Cortex of kidney (tissue), 1 donor: ENCODE measurements at places on chromosomes 6 and 20.

DNA sequence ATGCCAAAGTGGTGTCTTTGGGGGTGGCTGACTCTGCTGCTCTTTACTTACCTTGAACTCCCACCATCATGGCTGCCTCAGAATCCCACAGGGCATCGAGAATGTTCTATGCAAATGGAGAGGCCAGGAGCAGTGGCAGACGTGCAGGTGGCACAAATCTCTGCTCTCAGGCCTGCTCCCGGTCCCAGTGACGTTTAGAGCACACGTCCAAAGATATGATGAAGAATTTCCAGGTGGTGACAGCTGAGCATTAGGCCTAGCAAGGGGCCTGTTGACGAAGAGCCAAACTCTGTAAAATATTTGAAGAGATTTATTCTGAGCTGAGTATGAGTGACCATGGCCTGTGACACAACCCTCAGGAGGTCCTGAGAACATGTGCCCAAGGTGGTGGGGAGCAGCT is 19.0 kb upstream of the UNC93A start:
- DNase-seq, result no peak

GRCh38 chr20:38123021-38123587 is 42.0 kb downstream of the TGM2 start:
- no peak for DNase-seq

- DNase-seq, result no peak
Observed at GRCh38 chr6:30735668-30736314, 6.7 kb downstream of the FLOT1 start.

DNA sequence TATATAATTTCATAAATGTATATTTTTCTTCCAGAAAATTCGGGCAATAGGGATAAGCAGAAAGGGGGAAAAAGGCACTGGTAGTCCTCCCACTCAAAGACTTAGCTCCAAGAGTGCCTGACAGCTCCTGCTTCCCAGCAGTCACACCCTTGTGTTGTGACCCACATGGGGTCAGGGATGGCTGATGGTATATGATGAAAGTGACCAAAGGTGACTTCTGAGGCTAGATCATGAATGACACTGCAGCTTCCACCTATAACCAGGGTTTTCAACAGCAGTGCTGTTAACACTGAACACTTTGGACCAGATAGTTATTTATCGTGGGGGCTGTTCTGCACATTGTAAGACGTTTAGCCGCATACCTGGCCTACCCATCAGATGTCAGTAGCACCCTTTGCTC is 22.3 kb downstream of the FAM50B start:
- DNase-seq, result no peak

DNA sequence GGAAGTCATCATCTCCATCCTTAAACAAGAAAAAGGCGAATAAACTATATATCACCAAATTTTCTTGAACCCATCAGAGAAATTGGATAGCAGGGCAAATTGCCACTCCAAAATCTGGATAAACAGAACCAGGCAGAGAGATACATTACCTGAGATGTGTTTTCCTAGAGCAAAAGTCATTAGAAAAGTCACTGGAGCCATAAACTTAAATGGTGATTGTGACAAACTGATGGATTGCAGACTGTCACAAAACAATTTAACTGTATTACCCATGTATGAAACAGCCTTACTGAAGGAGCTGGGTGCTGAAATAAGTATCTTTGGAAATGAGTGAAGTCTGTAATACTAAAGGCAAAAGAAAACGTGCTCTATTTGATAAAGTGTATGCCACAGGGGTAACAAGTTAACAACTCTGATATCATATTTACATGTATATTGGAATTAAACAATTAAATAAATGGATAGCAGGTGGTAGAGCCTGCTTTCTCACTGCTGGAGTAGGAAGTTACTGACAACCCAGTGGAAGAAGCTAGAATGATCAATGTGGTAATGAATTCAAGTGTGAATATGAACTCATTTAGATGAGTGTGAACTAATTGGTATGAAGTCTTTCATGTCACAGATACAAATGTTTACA is 186.9 kb downstream of the LMBRD1 start:
- no peak for DNase-seq

DNA sequence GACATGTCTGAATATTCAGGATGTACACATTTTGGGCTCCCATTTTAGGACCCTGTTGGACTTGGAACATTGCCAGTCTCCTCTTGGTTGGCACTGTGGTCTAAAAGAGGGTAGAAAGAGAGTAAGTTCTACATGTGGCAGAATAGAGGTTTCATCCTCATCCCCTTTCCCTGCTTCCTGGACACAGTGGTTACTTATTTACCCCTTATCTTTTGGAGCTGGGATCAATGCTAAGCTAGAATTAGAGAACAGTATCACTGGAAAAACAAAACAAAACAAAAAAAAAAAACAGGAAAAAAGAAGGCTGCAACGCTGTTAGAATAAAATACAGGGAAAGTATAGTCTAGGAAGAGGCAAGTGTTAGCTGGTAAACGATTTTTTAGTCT is 790.6 kb downstream of the MAFB start:
- DNase-seq, result no peak

DNA sequence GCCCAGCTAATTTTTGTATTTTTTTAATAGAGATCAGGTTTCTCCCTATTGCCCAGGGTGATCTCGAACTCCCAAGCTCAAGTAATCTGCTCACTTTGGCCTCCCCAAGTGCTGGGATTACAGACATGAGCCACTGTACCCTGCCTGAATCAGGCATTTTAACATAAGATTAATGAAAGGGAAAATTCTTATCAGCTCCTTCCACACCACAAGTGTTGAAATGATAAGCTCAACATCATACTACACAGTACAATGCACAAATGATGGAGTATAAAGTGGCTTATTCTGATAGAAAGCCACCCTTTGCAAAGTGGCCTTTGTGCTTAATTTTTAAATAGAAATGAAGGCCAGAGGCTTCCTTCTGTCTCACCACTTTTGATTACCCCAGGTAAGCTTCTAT is 71.3 kb upstream of the MCHR2 start:
- DNase-seq, result no peak

GRCh38 chr6:92545861-92546260 is 873.5 kb downstream of the EPHA7 start:
- DNase-seq, result no peak

- DNase-seq, result no peak
Observed at GRCh38 chr6:148746363-148747144, at the start of gene UST. TSS of gene UST (plus strand) at chr6:148747030. CDS start at chr6:148747431, 401 bp downstream.

- DNase-seq, result no peak
Observed at GRCh38 chr20:52200870-52201269, 9.3 kb upstream of the ZFP64 start.

- no peak for DNase-seq
Observed at GRCh38 chr6:8110725-8111124, 8.4 kb upstream of the EEF1E1 start.

DNA sequence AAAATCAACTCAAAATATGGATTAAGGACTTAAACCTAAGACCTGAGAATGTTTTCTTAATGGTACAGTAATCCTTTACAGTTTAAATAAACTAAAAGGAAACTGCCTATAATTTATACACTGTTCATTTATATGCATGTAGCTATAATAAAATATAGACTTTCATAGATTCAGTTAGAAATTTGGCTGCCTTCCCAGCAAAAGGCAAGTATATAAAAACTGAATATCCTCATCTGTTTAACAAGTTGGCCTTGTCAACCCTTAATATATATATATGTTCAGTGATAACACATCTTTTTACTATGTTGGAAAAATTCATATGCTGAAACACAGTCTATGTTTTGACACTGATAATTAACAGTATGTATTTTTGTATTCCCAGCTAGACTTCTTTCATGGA is 123.1 kb downstream of the GRIK2 start:
- DNase-seq, result no peak

GRCh38 chr20:41403604-41404003 is 37.0 kb upstream of the EMILIN3 start:
- no peak for DNase-seq

- no peak for DNase-seq
Observed at GRCh38 chr20:5836569-5836968, 86.4 kb downstream of the SHLD1 start.

GRCh38 chr20:32285621-32286371 is 8.3 kb downstream of the KIF3B start:
- no peak for DNase-seq

- DNase-seq, result no peak
Observed at GRCh38 chr20:38214256-38215193, 46.0 kb downstream of the KIAA1755 start.

DNA sequence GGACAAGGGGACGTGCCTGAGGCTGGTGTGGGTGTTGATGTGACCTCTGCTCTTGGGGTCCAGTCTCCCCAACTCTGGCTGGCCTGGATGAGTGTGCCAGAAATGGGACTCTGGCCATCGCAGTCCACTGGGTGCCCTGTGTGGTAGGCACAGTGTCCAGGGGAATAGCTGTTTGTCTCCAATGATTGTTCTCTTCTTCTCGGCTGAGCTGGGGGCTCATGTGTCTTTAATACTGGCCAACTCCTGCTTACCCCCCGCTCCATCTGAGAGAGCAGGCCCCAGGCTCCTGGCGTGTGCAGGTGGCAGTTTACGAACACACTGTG is 45.0 kb downstream of the RBM38 start:
- no peak for DNase-seq

DNA sequence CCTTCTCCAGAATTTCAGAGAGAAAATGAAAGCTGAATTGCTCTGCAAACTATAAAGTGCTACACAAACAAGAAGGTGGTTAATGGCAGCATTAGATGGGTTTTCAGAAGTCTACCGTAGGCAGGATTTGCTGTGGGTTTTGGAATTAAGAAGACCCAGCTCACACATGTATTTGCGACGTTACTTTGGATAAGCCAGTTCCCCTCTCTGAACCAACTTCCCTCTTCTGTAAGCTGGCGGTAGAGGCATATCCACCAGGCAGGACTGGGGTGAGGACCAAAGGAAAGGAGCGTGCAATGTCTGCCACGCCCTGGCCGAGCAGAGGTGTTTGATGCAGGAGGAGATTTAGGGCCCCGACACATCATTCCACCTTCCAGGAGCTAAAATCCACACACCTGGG is 6.9 kb downstream of the RSPO4 start:
- no peak for DNase-seq
